ENCODE measurements at places on chromosomes 11 and 22.

GRCh38 chr11:84870486-84870885 lies 756.7 kb downstream of the DLG2 start:
- no peak for DNase-seq

- DNase-seq: no peak
These were observed 21.0 kb downstream of the WEE1 start for GRCh38 chr11:9594267-9595046.

DNA sequence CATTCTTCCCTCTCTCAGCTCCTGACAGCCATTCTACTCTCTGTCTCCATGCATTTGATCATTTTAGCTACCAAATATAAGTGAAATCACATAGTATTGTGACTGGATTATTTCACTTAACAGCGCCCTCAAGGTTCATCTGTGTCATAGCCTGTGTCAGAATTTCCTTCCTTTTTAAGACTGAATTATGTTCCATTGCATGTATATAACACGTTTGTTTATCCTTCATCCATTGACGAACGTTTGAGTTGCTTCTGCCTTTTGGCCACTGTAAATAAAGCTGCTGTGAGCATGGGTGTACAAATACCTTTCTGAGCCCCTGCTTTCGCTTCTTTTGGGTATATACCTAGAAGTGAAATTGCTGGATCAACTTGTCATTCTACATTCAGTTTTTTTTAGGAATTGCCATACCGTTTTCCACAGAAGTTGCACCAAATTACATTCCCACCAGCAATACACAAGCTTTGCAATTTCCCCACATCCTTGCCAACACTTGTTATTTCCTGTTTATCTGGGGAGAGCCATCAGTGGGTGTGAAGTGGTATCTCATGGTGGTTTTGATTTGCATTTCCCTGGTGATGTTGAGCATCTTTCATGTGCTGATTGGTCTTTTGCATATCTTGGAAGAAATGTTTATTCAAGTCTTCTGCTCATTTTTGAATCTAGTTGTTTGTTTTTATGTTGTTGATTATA lies 17.5 kb downstream of the GLB1L2 start:
- DNase-seq: no peak

- DNase-seq: no peak
These were observed 840.3 kb downstream of the TBC1D22A start for GRCh38 chr22:47602732-47603131.

DNA sequence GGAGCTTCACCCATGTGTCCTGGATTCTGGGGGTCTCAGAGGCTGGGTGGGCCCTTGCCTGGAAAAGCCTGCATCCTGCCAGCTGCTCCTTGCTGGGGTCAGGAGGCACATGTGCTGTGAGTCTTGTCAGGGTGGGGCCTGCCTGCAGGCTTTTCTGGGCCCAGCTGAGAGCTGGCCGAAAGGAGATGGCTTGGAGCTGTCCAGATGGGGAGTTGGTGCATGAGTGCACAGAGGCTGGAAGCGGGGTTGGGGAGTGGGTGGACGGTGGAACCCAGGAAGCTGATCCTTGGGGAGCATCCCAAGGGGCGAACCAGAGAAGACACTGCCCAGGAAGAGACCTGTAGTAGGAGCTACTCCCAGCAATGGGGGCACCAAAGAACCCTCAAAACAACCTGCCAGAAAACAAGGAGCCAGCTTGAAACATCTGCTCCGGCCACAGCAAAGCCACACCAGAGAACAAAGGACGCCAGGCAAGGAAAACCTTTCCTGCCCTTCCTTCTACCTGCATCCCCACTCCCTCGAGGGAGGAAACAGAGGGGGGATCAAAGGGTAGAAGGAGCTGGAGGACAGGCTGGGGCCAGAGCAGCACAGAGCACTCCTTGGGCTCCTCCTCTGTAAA lies 8.2 kb upstream of the KCTD17 start:
- DNase-seq: no peak

GRCh38 chr11:91846649-91847048 lies 378.0 kb upstream of the FAT3 start:
- DNase-seq: no peak

- no peak for DNase-seq
These were observed 6.9 kb upstream of the RAD9A start for GRCh38 chr11:67384851-67385366.

DNA sequence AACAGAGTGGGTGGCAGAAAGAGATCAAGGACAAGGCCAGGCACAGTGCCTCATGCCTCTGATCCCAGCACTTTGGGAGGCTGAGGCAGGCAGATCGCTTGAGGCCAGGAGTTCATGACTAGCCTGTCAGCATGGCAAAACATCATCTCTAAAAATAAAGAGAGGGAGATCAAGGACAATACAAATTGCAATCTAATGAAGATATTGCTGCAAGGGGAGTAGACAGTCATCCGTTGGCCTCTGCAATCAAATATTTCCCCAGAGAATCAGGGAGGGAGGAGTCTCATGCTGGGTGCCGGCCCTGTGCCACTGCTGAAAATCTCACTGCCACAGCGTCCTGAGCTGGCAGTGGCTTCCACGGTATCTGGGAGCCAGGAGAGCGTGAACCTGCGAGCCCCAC lies 19.4 kb upstream of the IL17RA start:
- no peak for DNase-seq

DNA sequence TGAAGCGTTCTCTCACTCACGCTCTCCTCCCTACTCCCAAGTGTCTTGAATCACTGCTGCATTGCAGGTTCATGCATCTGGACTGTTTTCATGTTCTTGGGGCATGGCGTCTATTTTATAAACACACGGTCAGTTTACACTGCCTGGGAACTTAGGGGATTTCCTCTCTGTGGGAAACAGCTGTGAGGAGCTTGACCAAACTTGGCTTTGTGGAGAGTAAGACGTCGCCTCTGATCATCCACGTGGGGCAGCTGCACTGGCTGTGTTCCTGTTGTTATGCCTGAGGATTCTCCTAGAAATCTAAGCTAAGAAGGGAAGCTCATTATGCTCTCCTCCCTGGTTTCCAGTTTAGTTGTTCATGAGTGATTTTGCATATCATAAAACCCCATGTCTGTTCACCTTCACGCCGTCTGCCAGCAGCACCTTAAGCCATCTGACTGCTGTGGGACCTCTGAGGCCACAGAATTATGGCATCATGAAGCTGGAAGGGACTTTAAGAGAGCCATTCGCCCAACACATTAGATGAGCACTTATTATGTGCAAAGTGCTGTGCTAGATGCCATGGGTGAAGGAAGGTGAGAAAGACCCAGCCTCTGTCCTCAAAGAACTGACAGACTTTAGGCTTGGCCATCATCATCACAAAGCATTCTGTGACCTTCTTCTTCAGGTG lies 38.8 kb upstream of the POU2AF1 start:
- no peak for DNase-seq

DNA sequence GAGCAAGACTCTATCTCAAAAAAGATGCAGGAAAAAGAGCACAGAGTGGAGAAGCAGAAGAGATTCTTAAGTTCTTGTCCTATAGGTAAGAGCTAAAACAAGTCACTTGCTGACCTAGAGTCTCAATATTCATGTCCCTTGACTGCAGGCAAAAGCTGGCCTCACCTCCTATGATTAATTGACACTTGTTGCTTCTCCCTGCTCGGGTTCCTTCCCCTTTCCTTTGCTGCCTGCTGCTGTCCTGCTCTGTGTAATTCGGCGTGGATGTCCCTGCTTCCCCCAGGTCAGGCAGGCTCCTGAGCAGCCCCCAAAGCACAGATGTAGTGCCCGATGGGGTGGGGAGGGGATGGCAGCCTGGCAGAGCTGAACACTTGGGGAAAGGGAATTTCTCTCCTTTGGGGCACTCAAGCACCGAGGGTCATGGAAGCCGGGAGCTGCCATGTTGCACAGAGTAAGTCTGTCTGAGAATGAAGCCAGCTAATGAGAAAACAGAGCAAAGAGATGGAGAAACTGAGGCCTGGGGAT lies 60.8 kb upstream of the NUP50 start:
- DNase-seq: no peak

DNA sequence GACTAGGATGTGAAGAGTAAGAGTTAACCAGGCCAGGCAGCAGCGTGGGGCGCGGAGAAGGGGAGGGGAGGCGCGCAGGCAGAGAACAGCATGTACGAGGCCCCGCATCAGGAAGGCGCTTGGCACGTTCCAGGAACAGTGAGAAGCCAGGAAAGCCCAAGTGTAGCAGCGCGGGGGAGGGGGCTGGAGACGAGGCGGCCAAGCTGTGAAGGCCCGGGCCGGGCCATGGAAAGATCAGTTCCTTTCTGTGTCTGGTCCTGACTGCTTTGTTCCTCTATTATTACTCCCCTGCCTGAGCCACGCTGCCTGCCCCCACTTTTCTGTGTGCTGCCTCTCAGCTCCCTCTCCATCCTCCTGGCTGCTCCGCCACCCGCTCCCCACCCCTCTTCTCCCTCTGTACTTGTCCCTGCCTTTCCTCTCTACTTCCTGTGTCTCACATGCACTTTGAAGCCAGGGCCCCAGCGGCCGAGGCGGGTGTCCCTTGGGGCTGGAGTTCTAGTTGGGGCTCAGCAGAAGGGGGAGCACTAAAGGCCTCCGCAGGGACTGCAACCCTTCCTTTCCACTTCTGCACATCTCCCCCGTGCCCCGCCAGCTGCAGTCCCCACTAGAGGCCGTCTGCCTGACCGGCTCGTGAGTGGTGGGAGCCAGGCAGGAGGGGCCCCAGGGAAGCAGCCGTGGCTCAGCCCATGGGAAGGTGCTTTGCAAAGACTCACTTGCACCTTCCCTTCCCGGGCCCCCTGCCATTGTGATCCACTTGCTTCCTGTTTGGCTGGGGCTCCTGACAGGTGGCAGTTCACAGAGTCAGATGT lies 63.7 kb downstream of the PRDM11 start:
- no peak for DNase-seq

Measured in esophagus squamous epithelium (tissue), 5 donors.